ENCODE measurements at places on chromosomes 2 and 18.

GRCh38 chr2:238998801-238999200 lies 150.9 kb downstream of the TWIST2 start:
- no peak for DNase-seq

GRCh38 chr18:24985586-24985985 lies 366.4 kb downstream of the ZNF521 start:
- no peak for DNase-seq

GRCh38 chr2:11774600-11774999 lies 28.2 kb downstream of the LPIN1 start:
- DNase-seq: no peak

DNA sequence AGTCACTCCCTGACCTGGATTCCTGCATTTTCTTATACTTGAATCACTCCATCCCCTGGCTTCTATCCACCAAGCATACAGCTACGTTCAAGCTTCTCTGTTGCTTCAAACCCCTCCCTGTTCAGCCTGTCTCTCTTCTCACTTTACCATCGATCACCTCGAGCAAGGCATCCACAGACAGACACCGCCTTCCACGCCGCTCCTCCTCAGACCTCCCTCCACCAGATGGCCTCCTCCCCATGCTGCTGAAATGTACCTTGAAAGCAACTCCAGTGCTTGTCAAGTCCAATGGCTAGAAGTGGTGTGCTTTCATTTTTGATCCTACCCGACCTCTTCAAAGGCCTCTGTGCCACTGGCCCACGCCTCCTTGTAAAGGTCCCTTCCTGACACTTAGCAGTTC lies 131.3 kb upstream of the ACAA2 start:
- no peak for DNase-seq

DNA sequence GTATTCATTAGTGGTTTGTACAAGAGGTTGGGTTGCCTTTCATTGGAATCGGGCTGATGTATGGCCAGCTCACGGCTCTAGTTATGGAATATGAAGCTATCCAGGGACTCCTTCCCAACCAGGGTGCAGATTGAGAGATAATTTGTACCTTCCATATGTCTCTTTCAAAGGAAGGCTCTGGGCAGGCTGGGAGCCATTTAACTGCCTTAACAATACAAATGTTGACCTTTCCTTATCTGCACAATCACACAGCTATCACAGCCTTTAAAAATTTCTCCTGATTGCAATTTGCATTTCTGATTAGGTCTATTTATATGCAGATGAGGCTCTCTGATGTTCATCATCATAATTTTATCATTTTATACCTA lies 58.7 kb downstream of the MYO3B start:
- no peak for DNase-seq

DNA sequence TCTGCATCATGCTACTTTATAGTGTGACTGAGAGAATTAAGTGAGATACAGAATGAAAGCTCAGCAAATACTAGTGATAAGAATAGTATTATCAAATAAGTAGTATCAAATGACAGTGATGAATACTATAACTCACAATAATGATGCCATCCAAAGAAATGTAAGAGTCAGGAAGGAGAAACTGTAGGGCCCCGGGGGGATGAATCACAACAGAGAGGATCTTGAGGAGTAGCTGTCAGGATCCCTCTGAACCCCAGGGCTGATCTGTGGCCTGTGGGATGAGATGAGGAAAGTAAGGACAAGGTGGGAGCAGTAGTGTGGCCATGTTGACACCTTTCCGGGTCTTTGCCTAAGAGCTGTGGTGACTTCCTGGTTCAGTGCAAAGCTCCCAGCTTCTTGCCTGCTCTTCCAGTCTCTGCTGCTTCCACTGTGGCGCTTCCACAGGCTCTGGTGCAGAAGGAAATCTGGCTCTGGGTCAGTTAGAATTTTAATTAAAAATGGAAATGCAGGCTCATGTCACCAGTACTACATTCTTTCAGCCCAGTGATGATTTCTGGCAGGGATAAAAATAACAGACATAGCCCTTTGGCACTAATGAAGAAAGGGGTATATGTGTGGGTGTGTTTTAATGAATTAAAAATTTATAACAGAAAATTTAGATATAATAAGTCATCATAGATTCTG lies 166.9 kb downstream of the MYO3B start:
- DNase-seq: no peak

GRCh38 chr18:2978661-2979106 lies 34.3 kb downstream of the LPIN2 start:
- no peak for DNase-seq

DNA sequence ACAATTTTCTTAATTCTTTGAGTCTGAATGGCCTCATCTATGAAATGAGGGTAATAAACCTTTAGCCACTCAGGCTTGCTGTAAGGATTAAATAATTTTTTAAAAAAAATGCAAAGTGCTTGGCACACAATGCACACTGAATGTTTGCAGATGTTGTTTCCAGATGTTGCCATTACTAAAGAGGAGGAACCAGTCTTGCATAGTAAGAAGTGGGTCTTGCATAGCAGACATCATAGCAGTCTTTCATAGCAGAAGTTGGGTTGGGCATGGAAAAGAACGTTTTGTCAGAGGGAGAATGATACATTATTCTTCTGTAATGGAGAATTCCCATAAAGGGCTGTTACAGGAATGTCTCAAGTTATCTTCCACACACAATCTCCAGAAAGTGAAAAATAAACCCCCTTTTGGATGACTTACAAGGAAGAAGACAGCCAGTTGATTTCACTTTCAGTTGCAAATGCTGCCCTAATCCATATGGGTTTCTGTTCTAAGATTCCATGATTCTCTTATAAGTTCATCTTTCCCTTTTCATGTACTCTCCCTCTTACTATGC lies 327.7 kb downstream of the SUCLG1 start:
- DNase-seq: no peak

DNA sequence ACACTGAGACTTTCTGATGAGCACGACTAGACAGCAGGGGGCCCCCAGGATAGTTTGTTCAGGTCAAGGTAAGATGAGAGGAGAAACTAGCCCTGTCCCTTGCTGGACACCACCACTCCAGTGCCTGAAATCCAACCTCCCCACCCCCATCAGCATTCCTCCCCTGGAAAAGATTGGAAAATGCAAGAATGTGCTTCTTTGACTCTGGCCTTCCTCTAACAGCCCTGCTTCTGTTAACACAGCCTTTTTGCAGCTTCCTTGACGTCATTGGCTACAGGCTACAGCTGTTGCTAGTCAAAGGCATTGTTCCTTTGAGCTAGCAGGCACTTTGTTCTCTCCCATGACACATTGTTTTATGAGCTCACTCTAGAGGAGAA lies 20.1 kb upstream of the LTBP1 start:
- DNase-seq: no peak

DNA sequence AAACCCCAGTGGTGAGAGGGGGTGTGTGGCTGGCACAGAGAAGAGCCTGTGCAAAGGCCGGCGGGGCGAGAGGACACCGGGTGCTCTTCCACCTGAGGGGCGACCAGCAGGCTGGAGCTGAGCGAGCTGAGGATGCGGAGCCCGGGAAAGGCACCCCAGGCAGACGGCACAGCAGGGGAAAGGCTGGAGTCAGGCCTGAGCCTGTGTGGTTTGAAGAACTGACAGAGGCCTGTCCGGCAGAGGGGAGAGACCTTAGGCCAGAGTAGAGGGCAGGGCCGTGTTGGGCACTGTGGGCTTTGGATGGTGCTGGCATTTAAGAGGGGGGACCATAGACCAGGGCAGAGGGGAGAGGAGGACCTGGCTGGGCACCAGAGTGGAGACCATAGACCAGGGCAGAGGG lies 149.8 kb downstream of the RTP5 start:
- DNase-seq: no peak

DNA sequence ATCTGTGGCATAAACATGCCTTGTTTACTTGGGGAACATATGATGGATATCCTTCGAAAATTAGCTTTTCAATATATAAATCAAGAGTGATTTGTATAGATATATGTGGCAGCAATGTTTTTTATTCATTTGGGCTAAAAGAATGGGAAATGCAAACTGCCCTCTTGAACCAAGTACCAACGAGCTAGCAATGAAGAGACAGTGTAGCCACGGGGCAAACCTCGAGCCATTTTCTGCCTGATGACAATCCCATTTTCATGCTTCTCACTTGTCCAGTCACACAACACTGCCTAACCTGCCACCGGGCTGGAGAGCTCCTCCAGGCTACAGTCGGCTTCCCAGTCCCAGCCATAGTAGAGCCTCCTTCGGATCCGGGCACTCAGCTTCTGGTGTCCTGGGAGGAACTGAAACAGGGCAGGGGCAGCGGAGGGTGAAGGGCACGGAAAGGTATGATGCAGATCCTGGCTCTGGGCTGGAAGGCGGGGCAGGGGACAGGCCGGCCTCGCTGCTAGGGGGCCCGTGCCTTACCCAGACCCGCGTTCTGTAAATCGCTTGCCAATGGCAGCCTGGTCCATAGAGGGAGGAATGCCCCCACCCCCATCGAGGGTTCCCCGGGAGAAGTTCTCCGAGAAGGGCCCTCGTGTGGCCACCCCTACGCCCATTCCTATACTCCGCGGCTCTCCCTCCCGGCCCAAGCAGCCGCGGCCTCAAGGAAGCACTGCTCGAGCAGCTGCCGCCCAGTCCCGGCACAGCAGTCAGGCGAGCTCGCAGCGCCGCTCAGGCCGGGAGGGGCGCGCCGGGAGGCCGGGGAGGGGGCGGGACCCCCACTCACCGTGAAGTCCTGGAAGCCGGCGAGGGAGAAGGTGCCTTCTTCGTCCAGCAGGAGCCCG lies 552 bp downstream of the CNPPD1 start:
- DNase-seq: no peak

- DNase-seq: no peak
These were observed 90.3 kb downstream of the TMEM163 start for GRCh38 chr2:134628453-134628852.

GRCh38 chr2:128456281-128456680 lies 137.6 kb upstream of the HS6ST1 start:
- DNase-seq: no peak

All from neural crest cell (in vitro differentiated cells).